ENCODE measurements at places on chromosomes 2 and 18.

GRCh38 chr2:186522450-186522849 lies 36.4 kb downstream of the ZC3H15 start:
- DNase-seq = no peak

- DNase-seq = no peak
These were observed 884 bp downstream of the HES6 start for GRCh38 chr2:238238766-238239542.

DNA sequence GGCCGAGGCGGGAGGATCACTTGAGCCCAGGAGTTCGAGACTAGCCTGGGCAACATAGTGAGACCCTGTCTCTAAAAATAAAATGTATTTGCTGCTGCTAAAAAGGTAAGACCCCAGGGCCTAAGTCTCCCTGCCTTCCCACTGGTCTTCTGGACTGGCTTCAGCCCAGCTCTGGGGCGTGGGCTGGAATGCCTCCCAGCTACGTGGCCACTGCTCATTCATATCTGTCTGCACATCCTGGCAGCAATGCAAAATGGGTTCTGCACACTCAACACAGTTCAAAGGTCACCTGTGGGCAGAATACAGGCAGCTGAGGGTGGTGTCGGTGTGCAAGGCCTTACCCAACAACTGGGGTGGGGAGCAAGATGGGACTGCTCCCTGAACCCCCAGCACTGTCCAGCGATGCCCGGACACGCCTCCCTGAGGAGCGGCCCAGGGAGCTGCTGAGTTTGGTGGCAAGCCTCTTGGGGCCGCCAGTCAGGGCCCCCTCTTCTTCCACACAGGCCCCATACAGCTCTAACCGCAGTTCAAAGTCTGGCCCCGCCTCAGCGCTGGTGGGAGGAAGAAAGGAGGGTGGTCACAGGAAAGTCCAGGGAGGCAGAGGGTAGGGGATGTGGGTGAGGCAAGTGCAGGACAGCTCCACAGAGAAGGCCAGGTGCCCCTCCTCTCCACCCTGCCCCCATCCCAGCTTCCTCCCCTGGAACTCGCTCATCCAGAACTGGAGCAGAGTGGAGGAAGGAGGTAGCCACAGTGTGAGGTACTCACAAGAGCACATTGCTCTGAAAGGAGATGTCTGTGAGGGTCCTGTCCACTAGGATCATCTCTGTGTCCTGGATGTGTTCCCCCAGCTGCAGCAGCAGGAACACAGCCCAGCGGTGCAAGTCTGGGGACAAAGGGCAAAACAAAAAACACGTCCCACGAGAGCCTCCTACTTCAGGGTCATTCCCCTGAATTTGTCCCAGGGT lies 8.2 kb downstream of the WDR54 start:
- DNase-seq = no peak

- no peak for DNase-seq
These were observed 29.6 kb upstream of the ALPP start for GRCh38 chr2:232348936-232349335.

- DNase-seq = no peak
These were observed 106.9 kb downstream of the ROCK1 start for GRCh38 chr18:21004726-21005125.

DNA sequence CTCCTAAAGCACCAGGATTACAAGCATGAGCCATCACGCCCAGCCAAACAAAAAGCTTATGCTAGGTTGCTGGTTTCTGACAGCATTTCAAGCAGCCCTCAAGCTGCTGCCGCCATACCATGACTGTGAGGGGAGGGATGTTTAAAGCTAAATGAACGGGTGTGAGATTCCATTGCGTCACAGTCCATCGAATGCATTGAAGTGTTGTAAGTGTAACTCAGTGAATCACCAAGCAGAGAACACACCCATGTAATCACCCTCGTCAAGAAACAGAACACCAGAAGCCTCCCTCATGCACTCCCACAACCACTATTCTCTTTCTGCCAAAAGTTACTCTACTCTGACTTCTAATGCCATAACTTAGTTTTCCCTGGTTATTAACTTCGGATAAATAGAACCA lies 32.8 kb upstream of the MC5R start:
- DNase-seq = no peak

DNA sequence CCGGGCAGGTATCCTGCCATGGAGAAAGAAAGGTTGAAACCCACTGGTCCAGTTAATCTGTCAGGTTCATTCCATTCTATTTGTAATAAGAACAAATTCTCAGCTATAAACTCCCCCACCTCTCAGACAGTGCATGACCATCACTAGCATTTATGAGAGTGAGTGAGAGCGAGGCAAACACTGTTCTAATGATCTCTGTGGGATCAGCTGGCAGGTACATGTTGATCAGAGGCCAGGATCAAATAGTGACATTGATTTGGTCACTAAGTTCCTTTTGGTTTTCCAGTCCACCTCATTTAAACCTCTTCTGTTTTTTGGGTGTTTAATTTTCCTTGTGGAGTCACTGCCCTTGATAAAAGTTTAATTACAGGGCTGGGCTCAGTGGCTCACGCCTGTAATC lies 423.1 kb upstream of the CHST9 start:
- DNase-seq = no peak

DNA sequence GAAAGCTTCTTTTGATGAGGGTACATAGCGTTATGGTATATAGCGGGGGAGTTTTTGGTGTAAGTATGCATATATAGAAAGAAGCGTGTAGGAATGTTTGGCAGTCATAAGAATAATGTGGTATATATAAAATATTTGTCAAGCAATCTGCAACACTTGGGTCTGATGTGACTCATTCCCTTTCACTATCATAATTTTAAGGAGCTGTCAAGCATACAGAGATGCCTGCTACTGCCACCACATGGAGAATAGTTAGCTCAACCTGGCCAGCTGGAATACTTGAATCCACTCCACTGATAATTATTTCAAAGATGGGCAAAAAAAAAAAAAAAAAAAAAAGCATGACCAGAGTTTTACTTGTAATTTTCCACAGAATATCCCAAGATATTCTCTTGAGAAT lies 559.8 kb upstream of the REG3G start:
- DNase-seq = no peak

DNA sequence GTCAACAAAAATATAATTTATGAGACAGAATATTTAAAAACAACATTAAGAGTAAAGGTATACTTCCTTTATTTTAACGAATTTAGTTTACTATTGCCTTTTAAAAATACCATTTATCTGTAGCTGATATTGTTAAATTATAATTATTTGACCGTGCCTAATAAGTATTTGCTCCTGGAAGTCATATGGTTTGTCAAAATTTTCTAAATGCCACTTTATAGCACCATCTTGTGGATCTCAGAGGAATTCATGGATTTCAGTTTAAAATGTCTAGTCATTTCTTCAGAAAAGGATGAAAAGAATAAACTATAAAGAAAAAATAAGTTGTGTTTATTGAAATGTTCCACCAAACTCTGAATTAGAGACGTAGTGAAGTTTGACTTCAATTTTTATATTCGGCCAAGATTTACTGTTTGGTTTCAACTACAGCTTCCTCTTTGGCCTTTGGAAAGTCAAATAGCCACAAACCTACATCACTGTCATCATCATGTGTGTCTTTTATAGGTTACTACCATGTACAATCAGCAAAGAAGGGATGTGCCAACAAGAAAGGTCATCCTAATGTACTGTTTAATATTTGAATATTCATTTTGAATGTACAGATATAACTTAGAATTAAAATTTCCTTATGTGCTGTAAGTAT lies 10.3 kb upstream of the FTCDNL1 start:
- no peak for DNase-seq

DNA sequence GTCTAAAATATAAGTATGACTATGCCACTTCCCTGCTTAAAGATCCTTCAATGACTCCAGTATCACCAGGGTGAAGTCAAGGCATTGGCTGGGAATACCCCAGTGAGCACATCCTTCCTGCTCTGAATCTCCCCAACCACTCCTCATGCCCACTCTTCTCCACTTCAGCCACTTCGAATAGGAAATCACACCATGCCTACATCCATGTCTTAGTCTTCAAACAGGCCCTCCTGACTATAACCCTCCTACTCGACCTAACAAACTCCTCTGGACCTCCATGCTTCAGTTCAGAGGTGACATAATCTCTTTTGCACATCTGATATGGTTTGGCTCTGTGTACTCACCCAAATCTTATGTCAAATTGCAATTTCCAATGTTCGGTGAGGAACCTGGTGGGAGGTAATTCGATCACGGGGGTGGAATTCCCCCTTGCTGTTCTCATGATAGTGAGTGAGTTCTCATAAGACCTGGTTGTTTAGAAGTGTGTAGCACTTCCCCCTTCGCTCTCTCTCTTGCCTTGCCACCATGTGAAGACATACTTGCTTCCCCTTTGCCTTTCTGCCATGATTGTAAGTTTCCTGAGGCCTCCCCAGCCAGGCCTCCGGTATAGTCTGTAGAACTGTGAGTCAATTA lies 87.8 kb upstream of the TFCP2L1 start:
- no peak for DNase-seq

DNA sequence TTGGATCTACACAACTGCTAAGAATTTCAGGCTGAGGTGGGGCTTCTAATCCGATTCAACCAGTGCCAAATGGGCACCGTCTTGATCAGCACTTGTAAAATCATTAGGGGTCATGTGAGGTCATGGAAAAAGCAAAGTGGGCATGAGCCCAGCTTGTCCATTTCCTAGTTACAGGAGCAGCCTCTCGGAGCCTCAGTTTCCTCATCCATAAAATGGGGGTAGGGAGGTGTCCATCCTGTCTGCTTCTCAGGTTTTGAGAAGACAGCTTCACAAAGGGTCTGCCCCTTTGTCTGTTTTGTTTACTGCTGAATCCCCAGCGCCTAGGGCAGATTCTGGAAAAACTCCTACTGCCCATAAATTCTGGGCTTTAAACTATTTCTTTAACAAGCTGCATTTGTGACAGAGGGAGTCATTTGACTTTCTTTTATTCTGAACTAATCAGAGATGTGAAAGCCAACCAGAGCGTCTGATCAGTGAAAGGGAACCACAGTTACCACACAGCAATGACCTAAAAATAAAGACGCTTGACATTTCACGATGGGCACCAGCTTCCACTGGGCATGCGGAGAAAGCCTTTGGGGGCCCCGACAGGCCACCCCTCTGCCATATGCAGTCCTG lies 38.9 kb downstream of the DNMT3A start:
- no peak for DNase-seq

DNA sequence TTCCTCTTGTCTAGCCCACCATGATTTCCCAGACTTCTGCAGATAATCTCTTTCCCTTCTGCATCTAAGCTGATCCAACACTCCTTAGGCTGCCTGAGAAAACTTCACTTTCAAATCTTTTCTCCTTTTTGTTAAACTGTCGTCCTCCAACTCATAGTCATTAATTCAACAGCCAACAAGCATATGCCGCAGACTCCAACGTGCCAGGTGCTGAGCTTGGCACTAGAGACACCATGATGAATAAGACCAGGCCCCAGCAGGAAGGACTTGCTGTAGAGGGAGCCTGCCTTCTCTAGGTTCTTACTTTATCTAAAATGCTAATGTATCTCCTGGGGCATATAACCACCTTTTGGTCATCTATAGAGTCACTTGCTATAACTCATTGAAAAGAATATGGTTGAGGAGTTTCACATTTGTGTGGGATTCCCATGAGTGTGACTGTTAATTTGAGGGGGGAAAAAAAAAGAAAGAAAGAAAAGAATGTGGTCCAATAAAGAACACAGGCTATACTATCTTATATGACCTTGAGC lies 51.0 kb downstream of the ANKRD44 start:
- DNase-seq = no peak

- no peak for DNase-seq
These were observed 607 bp downstream of the LAMA3 start for GRCh38 chr18:23689616-23690504.

- no peak for DNase-seq
These were observed 40.3 kb downstream of the ZEB2 start for GRCh38 chr2:144479659-144480058.

DNA sequence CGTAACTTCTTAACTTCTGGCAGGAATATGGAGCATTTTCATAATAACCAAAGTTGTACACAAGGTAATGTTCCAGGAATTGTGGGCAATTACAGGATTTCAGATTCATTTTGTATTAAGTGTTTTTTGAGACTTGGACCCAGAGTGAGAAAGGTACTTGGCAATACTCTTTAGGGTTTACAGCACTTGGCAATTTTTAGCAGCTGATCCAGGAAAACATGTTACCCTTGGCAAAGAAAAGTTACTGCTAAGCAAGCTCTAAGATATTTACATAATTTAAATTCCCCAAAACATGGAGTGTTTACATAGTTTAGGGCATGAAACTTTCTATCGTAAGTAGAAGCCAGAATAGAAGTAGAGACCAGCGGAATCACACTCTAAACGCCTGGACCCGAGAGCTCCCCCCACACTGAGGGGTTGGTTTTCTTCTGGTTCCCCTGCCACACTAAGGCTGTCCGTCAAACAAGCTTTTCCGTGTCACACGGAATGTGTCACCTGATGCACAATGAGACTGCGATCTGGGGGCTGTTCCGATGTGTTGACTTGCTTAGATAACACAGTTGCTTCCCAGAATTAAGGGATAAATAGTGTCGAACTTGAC lies 177.1 kb downstream of the PTGR3 start:
- no peak for DNase-seq

- no peak for DNase-seq
These were observed 52.2 kb downstream of the NCOA1 start for GRCh38 chr2:24543252-24543651.

- no peak for DNase-seq
These were observed 189.2 kb upstream of the POU3F3 start for GRCh38 chr2:104664672-104665071.

DNA sequence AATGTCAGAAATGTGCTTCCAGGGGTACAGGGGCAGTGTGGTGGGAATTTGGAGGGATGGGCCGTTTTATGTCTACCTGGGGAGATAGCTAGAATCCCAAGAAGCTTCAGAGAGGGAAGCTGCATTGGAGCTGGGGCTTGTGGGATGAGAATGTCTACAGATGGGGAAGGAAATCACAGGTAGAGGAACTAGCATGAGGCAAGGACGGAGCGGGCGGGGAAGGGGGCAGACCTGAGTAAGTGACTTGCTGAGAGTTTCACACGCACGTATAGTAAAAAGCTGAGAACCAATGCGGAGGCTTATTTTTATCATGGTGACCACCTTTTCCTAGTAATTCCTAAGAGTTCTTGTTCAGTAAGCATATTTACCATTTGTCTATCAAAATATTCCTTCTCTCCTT lies 6.3 kb downstream of the C2orf80 start:
- no peak for DNase-seq
